ENCODE measurements at places on chromosomes 6 and 20.
A peak's percentile ranks its signal among the peaks of the same experiment; 100 is the strongest.

- no peak for DNase-seq
Observed at GRCh38 chr6:110664933-110665332, 150.3 kb downstream of the CDK19 start.

DNA sequence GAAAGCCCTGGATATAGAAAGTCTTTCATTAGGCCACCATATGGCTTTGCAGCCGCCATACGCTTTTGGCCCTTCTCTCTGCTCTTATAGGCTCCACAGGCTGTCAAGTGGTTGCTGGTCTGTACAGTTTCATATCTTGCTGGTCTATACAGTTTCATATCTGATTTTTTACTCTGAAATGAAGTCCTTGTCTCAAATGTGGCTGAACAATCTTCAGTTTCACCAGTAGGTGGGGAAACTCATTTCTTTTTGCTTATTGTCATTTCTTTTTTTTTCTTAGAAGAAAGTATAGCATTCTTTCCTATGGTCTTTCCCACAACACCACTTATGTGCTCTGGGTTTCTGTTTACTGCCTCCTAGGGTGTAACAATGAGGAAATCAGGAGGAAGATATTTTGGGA is 771.4 kb upstream of the MMS22L start:
- no peak for DNase-seq

- DNase-seq = no peak
Observed at GRCh38 chr6:53469163-53469562, 75.7 kb downstream of the GCLC start.

GRCh38 chr6:113651920-113652319 is 205.2 kb upstream of the MARCKS start:
- no peak for DNase-seq

- DNase-seq = peak; percentile 26
Observed at GRCh38 chr6:108113557-108114519, 39.3 kb upstream of the OSTM1 start.

DNA sequence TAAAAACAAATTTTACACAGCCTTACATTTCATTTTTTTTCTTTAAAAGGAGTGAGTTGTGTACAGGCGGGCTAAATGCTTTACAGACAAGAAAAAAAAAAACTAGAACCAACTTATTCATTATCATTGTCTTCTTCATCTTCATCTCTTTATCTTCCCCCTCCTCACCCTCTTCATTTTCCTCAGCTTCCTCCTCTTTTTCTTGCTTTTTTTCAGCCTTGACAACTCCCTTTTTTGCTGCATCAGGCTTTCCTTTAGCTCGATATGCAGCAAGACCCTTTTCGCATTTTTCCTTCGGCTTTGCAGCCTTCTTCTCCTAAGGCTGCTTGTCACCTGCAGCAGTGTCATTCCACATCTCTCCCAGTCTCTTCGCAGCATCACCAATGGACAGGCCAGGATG is 86.9 kb upstream of the GCM1 start:
- no peak for DNase-seq

GRCh38 chr20:53071833-53072232 is 99.7 kb downstream of the TSHZ2 start:
- DNase-seq = no peak

- DNase-seq = no peak
Observed at GRCh38 chr20:40980106-40980827, 48.4 kb upstream of the TOP1 start.

DNA sequence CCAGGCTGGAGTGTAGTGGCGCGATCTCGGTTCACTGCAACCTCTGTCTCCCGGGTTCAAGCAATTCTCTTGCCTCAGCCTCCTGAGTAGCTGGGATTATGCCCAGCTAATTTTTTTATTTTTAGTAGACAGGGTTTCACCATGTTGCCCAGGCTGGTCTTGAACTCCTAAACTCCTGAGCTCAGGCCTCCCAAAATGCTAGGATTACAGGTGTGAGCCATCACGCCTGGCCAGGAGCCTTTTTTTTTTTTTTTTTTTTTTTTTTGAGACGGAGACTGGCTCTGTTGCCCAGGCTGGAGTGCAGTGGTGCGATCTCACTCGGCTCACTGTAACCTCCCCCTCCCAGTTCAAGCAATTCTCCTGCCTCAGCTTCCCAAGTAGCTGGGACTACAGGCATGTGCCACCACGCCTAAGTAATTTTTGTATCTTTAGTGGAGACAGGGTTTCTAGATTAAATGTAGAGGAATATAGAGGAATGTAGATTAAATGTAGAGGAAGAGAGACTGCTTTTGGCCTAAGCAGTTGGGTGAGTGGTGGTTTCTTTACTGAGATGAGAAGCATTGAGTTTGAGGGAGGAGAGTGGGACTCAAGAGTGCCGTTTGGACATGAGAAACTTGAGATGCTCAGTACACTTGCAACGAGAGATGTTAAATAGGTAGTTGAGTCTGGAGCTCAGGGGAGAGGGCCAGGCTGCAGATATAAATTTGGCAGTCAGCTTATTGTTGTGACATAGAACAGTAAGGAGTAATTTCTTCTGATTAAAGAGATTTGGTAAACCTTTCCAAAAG is 16.7 kb downstream of the VAPB start:
- no peak for DNase-seq

DNA sequence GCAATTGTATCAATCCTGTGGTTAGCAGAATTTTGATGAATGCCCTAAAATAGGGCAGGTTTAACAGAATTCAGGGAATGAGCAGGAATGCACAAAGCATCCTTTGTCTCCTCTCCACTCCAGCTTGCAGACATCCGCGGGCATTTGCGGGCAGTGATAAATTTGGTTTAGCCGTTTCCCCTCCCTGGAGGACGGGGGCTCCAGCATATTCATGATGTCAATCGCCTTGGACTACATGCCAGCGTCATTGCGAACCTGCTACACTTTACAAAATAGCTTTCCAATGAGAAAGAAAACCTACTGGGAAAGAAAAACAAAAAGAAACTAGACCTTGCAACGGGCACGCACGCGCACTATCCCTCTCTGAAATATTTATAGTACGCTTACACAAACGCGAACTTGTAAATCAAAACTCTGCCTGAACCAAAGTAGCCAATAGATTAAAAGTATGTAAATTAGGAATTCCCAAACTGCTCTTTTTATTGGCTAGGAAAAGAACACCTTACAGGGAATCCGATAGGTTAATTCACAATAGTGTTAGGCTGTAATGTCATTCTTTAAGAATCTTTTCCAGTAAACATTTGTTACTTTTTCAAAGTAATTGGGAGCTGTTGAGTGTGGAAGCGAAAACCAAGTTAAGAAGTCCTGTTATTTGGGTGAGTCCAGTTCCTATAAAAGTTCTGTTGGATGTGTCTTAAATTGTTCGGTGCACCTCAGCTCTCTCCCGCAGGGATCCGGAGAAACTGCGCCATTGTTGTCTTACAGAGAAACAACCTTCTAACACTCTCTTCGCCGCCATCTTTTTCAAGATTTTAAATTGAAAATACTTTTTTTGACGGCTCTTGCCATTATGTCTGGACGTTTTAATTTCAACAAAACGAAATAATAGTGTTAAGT is 136.7 kb downstream of the HFE start:
- peak; percentile 81 for DNase-seq

DNA sequence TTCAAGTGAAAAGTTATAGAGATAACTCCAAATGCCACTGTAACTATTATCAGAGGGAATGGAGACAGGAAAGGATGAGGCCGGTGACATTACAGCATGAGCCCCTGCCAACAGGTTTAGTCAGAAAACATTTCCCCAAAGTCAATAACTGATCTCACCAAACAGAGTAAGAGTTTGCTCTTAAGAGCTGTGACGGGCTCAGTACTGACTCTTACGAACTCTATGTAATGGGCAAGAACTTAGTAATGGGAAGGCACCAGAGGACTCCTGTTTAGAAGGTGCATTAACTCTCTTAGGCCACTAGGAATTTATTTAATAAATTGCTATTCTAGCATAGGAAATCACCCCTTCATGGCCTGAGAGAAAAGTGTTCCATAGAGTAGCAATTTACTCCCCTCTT is 76.8 kb downstream of the SAMD5 start:
- DNase-seq = no peak

Data from NCI-H1694 treated with DMSO at 0.1 percent for 48 hours (cell line).